ENCODE measurements at places on chromosomes 16 and 17.

GRCh38 chr17:67582673-67583081, 135.1 kb upstream of the NOL11 start:
- DNase-seq = no peak

DNA sequence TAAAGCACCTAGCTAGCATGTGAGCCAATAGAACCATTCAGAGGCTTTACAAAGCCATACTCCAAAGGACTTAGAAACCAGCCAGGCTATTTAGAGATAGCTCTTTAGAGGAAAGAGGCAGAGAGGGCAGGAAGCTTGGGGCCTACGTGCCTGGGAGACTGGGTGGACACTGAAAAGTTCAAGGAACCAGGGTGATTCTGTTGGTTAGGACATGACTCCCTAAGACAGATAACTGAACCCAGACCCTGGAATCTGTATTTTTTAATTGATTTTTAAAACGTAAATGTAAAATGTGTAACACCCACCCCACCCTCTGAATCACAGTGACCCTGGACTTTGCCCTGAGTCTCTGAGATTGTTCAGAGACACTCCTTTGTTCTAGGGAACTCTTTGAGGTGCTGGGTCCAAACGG, 16.1 kb upstream of the GNA13 start:
- no peak for DNase-seq

- DNase-seq = no peak
Measured at GRCh38 chr17:18122990-18123753, 14.6 kb downstream of the MYO15A start.

- no peak for DNase-seq
Measured at GRCh38 chr17:62998665-62999393, 32.8 kb downstream of the TANC2 start.

DNA sequence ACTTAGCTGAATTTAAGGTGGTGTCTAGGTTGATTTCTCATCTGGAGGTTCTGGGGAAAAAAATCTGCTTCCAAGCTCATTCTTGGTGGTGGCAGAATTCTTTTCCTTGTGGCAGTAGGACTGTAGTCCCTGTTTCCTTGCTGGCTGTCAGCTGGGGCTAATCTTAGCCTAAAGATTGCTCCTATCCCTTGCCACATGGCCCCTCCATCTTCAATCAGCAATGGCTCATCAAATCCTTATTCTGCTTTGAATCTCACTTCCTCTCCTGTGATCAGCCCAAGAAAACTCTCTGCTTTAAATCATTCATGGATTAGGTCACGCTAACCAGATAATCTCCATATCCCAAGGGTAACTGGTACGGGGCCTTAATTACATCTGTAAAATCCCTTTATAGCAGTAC, 6.6 kb downstream of the FAM20A start:
- no peak for DNase-seq

All from pons (tissue), 1 donor.